ENCODE measurements at places on chromosomes 5 and 9.

DNA sequence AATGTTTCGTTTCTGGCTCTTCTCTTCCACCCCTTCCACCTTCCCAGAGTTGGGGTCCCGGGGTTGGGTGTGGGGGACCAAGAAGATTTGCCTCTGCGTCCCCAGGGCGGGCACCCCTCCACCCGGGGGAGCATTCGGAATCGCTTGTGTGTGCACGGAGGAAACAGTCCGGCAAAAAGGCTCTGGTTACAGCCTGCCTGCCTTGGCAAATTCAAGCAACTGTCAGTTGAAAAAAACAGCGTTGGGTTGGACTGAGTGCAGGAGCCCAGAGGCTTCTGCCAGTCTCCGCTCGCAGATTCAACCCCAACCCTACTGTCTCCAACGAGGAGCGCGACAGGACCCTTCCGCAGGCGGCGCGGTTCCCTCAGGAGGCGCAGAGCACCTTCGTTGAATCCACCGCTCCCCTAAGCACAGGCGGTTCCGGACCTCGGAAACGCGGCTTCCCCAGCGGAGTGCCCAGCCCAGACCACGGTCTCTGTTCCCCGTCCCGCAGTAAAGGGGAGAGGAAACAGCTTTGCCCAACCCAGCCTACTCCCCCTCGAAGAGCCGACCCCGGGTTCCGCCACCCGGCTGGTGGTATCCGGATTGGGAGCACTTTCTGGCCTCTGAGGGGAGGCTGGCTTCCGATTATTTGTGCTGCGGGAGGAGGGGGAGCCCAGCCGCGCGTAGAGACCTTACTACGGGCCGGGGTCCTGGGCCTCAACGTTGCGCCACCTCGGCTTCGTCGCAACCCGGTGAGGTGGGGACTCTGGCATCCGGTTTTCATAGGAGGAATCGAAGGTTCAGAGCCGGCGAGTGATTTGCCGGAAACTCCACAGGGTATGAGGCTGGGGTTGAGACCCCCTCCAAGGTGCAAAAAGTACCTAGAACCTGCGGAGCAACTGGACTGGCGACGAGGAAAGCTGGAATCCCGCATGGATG lies 9.6 kb downstream of the LHX6 start:
- no peak for DNase-seq

GRCh38 chr5:124478264-124478663 lies 268.2 kb downstream of the ZNF608 start:
- no peak for DNase-seq

- no peak for DNase-seq
Observed at GRCh38 chr9:90832261-90832660, 30.6 kb downstream of the SYK start.

GRCh38 chr9:108105885-108106284 lies 616.3 kb upstream of the KLF4 start:
- no peak for DNase-seq

- DNase-seq: no peak
Observed at GRCh38 chr5:68240202-68240601, 24.6 kb downstream of the PIK3R1 start.

- no peak for DNase-seq
Observed at GRCh38 chr9:134630393-134630790, 11.2 kb upstream of the COL5A1 start.

DNA sequence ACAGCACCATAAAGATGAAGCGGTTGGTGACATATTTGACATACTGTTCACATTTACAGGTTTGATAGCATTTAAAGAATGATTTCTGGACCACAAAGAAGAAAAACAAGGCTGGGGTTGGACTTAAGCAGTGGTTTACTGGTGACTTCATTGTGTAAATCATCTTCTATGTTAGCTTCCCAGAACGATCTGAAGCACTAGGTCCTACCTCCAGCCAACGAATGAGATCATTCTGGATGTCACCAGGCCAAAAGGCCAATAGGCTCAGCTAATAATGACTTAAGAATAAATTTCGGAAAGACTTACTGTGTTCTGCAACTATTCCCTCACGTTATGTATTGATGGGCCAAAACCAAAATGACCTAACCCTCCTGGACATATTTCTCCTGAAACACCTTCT lies 675.3 kb upstream of the CCNG1 start:
- no peak for DNase-seq

DNA sequence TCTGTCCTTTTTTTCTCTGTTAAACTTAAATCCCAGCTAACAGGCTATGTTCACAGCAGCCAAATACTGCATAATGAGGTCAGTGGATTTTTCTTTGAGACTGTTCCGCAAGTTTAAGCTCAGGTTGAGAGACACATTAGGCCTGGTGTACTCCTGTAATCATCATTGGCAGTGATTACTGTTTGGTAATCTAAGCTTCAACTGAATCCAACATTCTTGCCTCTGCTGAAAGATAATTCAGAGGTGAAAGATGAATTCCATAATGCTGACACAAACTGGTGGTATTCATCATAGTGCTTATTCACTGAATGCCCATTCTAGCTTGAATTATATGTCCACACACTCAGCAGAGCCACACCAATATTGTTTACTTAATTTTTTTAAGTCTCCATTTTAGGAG lies 108.5 kb downstream of the NFIB start:
- DNase-seq: peak; percentile 44

GRCh38 chr9:116389541-116390302 lies 236.1 kb downstream of the PAPPA start:
- DNase-seq: no peak
